ENCODE measurements at places on chromosomes 16 and 17.

- DNase-seq, result no peak
Observed at GRCh38 chr17:48925991-48926342, 17.8 kb downstream of the UBE2Z start.

DNA sequence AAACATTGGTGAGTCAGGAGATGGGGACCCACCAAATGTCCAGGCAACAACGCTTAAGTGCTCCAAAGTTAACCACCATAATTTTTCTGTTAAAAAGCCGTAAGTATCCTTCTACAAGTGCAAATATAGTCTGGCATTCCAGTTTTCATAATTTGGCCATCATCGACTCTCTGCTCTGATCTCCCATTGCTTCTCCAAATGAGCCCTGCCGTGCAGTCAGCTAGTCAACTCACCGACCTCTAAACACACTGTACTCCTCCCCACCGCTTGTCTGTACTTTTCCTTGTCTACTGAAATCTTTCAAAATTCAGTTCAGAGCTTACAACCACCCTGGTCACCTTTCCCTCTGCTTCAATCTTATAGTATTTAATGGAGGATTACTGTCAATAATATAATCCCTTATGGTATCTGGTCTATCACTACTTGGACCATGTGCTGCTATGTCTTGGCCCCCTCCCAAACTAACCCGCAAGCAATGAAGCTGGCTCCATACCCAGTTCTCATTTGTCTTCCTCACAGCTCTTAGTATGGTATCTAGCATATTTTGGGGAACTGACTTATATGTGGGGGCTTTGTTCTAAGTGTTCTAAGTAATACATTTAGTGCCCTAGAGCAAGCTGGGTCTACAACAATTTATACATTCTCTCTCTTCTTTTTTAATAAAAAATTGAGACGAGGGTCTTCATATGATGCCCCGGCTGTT, 52.7 kb upstream of the SLC25A19 start:
- DNase-seq, result no peak

GRCh38 chr16:3863587-3863986, 16.9 kb downstream of the CREBBP start:
- no peak for DNase-seq

DNA sequence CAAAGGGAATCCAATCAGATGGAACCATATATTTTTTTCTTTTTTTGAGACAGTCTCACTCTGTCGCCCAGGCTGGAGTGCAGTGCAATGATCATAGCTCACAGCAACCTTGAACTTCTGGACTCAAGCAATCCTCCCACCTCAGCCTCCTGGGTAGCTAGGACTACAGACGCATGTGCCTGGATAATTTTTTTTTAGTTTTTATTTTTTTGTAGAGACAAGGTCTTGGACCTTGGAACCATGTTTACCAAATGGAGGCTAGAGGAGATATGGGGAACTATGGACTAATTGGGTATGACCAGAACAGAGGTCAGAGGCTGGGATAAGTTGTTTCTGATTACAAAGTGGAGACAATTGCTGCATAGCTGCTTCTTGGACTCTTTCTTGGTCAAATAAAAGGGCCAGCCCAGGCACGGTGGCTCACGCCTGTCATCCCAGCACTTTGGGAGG, 41.2 kb upstream of the ADCY9 start:
- no peak for DNase-seq

DNA sequence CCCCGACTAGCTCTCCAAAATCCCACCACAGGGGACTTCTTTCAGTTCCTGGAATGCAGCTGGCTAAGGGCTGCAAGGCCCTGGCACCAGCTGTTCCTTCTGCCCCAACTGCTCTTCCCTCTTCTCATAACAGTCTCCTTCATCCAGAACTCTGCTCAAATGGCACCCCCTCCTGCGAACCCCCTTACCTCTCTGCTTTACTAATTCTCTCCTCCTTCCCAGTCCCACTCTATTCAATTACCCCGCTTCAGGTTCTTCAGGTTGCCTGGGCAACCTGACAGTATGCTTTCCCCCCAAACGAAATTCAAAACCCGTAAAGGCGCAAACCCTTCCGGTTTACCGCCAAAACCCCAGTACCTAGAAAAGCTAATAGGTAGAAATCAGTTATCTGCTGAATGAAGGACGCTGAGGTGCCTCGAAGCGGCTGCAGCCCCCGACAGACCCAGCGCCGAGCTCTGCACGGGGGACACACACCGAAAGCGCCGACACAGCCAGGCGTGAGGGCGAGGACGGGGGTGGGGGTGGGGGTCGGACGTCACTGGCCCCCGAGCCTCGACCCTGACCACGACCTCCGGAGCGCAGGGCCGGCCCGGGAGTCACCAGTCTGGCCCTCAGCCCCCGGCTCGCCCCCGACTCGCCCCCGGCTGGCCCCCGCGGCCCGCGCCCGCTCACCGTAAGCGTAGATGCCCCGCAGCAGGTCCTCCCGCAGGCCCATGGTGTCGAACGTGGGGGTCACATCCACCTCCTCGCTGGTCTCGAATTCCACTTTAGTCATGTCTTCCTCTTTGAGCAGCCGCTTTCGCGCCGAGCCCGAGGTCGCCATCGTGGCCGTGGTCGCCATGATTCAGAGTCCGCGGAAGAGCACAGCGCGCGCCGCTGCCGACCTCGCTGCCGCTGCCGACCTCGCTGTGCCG, 550 bp downstream of the EIF4A3 start:
- peak; percentile 36 for DNase-seq

DNA sequence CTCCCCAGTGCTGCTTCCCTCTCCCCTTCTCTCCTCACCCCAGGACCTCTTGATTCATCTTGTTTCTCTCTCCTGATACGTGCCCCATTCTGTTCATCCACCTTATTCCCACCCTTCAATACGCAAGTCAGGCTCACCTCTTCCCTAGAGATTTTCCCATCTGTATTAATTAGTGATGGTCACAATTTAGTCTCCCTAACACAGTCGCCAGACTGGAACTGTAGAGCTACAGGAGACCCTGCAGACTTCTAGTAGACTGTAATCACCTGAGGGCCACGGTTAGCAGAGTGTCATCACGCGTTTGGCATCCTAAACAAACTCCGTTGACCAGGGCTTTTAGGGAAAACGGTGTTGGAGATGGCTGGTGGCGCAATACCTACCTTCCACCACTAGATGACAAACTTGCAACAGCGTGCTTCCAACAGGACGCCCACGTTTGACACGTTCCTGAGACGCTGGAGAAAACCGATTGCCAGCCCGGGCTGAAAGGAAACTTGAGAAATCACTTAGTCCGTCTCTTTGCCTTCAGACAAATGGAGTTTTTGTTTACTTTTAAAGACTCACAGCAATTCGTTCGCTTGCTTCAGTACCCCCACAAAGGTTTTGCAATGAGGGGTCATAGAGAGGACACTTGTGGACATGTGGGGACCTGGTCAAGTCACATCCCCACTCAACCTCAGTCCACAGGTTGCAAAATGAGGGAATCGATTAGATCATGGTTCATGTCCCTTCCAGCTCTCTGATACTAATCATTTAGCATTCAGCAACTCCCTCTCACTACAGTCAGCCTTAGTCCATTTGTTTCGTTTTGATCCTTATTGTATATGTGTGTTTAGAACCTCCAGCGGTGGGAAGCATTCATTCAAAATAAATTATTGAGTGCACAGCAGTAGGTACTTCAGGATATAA, 20.6 kb downstream of the MYL4 start:
- peak; percentile 92 for DNase-seq

DNA sequence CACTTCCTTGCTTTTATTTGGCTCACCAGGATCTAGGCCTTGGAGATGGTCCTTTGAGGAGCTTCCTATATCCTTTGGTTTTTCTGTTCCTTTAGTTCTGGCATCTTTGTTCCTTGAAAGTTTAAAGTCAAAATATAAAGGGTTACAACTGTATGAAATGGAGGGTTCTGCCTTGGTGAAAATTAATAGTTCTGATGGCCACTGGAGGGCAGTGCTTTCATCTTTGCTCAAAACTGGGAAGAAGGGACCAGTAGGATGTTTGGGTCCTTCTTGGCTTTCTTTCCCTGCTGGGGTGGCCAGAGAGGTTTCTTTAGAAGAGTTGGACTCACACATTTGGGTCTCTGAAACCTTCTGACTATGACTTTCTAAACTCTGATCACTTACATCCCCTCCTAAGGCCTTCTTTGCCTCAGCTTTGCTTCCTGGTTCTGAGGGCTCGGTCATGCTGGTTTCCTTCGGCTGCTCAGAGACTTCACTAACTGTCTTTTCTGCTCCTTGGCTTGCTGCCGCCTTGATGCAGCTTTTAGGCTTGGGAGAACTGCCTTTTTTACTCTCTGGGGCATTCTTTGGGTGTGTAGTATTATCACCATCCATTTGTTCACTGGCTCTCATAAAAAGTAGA, 10.9 kb upstream of the ITGA2B start:
- DNase-seq, result no peak

DNA sequence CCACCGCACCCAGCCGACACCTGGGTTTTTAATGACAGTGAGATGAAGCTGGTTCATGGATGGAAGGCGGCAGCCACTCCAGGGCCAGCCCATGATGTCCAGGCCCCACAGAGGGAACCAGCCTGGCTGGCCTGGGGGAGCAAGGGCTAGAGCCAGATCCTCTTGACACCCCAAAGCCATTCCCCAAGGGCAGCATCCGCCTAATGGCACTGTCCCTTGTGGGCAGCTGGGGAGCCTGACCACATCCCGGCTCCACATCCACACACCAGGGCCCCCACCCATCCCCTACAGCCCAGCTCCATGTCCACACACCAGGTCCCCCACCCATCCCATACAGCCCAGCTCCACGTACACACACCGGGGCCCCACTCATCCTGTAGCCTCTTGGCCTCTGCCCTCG, 53.3 kb upstream of the ACSF3 start:
- no peak for DNase-seq

GRCh38 chr17:2398655-2399571, 1.9 kb downstream of the MNT start:
- no peak for DNase-seq

DNA sequence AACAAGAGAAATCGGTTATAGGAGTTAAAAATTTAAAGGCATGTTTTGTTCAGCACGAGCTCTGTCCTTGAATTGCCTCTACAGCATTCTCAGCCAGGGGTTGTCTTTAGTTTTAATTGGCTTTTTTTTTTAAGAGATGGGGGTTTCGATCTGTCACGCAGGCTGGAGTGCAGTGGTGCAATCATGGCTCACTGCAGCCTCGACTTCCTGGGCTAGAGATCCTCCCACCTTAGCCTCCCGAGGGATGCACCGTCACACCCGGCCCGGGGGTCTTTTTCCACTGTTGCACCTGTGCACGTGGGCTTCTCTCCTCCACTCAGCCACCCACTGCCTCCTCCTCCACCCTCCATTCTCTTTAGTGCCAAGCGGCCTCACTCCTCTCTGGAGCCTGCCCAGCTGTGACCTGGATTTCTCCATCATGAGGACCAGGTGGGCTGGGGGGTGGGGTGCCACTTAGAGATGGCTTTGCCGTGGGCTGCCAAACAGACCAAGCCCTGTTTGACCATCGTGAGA, 106.8 kb upstream of the SEC14L1 start:
- no peak for DNase-seq

- DNase-seq, result no peak
Observed at GRCh38 chr16:88345721-88346560, 36.8 kb upstream of the ZNF469 start.

- DNase-seq, result no peak
Observed at GRCh38 chr16:23406546-23407240, 46.3 kb downstream of the COG7 start.

- peak; percentile 93 for DNase-seq
Observed at GRCh38 chr16:96935-97381, 18.9 kb downstream of the MPG start.

- DNase-seq, result peak; percentile 91
Observed at GRCh38 chr16:15704545-15704987, 54.5 kb downstream of the NDE1 start.

DNA sequence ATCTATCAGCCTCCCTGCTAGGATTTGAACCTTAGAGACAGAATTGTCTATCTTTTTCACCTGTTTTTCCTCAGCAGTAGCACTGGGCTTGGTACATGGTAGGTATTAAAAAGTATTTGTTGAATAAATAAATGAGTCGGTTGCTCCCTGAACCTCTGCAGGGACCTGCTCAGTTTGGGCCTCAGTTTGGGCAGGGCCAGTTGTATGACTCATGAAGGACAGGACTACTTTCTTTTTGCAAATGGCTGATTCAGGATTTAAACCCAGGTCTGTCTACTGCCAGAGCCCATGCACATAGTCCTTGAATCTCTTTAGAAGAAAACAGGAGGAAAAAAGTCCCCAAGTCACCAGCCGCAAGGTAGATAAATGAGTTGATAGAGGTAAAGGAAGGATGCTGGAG, 3.1 kb downstream of the MMP2 start:
- no peak for DNase-seq

GRCh38 chr17:42873315-42873714, 22.3 kb downstream of the AOC3 start:
- no peak for DNase-seq

GRCh38 chr17:4605826-4606225, 21.5 kb downstream of the SMTNL2 start:
- DNase-seq, result no peak

DNA sequence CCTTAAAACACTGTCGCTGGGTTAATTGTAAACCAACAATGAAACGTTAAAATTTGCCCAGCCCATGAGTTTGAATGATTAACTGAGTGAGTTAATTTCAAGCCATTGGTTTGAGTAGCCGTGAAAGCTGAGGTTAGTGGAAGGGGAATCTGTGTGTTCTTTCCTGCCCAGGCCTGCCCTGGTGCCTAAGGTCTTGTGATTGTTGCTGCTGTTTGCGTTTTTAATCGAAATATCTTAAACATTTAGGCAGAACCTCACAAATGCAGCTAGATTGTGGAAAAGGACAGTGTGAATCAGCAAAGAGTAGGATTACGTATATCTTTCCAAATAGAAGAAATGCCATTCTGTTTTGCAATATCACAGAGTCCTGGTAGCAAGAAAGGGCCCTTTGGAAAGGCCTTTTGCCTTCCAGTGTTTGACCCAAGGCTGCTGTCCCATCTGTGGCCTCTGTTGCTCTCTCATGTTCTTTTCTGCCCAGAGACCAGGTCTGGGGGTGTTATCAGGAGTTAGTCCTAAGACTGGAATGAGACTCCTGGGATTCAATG, 113.8 kb downstream of the MSI2 start:
- no peak for DNase-seq

Data from sciatic nerve (tissue), 2 donors.